ENCODE measurements at places on chromosomes 12 and 14.

- DNase-seq = no peak
Observed at GRCh38 chr14:34147461-34147860, 196.6 kb upstream of the EGLN3 start.

DNA sequence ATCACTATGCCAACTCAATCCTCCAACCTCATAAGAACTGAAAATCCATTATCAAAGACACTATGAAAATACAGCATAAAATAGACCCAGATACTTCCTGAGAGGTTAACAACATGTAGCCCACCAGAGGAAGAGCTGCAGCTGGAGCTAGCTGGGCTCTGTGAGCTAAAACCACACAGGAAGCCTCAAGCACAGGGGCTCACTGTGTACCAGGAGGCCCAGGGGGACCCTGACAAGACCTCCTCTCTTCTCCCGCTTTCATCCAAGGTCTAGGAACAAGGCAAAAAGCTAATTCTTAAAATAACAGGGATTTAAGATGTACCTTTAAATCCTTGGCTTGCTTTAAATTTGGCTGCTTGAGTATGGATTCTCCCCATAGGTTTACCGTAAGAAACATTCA is 53.6 kb downstream of the EIF2S3B start:
- DNase-seq = no peak

GRCh38 chr14:36442824-36443241 is 77.2 kb downstream of the NKX2-1 start:
- no peak for DNase-seq

GRCh38 chr14:100887728-100888335 is 15.7 kb downstream of the RTL1 start:
- no peak for DNase-seq

DNA sequence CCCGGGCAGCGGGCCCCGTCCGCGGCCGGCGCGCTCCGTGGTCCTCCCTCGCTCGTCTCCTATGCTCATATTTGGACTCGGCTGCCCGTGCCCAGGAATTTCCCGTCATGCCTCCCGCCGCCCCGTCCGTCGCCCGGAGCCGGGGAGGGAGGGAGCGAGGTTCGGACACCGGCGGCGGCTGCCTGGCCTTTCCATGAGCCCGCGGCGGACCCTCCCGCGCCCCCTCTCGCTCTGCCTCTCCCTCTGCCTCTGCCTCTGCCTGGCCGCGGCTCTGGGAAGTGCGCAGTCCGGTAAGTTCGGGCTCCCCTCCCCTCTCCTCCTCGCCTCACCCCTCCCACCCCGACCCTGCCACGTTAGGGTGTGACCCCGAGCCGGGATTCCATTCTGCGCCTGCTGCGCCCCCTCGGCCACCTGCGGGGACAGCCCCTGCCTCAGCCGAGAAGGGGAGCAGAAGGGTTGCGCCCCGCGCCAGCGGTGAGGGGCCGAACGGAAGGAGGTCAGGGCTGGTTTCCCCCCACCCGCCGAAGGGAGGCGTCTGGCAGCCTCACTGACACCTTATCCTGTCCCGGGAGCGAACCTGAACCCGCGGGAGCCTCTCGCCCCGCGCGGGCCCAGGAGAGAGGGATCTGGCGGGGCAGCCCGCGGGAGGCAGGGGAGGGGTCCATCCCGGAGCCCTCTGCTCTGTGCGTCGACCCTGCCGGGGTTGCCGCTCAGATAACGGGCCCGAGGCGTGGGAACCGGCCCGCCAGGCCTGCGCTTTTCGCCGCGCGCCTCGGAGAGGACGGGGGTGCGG is at the start of gene MSRB3:
TSS of gene MSRB3 (plus strand) at position 108 of the 793 bp plus-strand sequence. CDS start 29,897 bp downstream, outside the sequence.
- DNase-seq = peak; percentile 77

DNA sequence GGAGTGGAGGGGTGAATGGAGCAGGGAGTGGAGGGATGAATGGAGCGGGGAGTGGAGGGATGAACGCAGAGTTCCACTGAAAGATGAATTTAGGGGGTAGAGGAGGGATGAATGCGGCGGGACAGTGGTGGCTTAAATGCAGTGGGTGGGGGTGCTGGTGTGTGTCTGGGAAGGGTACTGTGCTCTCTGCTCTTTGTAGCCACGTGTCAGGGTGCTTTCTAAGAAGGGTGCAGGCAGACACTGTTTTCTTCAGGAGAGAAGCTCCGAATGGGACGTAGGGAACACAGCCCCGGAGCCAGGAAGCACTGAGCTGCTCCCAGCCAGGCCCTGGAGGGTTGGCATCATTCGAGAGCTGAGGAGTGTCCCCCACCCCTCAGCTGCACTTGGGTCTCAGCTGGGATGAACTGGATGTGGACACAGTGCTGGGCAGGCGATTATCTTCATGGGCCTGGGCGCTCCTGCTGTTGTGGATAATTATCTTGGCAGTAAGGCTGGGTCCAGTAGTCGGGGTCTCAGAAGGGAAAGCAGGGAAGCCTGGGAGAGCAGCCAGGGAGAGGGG is 9.5 kb upstream of the CEP170B start:
- DNase-seq = no peak

DNA sequence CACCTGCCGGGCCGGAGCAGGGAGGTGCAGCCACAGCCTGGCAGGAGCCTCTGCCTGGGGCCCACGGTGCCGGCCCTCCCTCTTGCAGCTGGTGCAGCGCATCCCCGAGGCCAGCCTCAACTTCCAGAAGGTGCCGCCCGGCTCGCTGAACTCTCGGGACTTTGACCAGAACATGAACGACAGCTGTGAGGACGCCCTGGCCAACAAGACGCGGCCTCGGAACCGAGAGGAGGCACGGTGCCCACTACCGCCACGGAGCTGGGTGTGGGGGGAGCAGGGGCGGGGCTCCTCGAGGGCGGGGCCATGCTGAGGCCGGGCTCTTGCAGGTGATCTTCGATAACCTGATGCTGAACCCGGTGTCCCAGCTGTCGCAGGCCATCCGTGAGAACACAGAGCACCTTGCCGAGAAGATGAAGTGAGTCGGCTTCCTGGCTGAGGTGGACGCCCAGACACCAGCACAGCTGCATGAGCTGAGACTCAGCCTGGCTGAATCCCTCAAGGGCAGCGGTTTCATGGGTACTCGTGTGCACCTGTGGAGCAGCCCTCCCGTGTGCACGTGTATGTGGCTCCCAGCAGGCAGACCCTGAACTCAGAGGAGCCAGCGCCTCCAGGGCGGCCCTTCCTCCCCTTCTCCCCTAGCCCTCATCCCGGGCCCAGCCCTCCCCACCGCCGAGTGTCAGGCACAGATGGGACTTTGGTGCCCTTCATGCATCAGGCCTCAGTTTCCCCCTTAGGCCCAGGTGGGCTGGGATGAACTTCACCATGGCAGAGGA is 28.6 kb downstream of the CEP170B start:
- DNase-seq = no peak

GRCh38 chr12:23335593-23335992 is 613.9 kb downstream of the SOX5 start:
- no peak for DNase-seq

DNA sequence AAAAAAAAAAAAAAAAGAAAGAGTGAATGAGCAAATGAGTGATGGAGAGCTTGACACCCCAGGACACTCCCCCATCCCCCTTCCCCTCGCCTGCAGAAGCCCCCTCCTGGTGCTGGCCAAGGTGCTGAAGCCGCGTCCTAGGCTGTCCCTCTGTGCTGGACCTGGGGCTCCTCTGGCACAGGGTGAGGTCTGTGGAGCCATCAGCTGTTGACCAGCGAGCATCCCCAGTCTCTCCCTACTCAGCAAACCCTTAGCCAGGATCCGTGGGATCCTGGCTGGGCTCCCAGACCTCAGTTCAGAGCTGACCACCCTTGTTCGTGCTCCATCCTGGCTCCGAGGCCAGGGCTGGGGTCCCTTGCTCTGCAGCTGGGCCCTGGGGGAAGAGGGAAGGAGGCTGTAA is 5.4 kb upstream of the KIF26A start:
- DNase-seq = no peak

- DNase-seq = no peak
Observed at GRCh38 chr14:60222820-60223219, 26.2 kb upstream of the PPM1A start.

- peak; percentile 62 for DNase-seq
Observed at GRCh38 chr12:101021911-101022388, 188.1 kb downstream of the SLC5A8 start.

- DNase-seq = no peak
Observed at GRCh38 chr14:93804654-93805053, 16.4 kb upstream of the PRIMA1 start.

- no peak for DNase-seq
Observed at GRCh38 chr12:50065726-50066310, 8.4 kb downstream of the ASIC1 start.

- DNase-seq = no peak
Observed at GRCh38 chr12:62898526-62898925, 36.4 kb downstream of the PPM1H start.

DNA sequence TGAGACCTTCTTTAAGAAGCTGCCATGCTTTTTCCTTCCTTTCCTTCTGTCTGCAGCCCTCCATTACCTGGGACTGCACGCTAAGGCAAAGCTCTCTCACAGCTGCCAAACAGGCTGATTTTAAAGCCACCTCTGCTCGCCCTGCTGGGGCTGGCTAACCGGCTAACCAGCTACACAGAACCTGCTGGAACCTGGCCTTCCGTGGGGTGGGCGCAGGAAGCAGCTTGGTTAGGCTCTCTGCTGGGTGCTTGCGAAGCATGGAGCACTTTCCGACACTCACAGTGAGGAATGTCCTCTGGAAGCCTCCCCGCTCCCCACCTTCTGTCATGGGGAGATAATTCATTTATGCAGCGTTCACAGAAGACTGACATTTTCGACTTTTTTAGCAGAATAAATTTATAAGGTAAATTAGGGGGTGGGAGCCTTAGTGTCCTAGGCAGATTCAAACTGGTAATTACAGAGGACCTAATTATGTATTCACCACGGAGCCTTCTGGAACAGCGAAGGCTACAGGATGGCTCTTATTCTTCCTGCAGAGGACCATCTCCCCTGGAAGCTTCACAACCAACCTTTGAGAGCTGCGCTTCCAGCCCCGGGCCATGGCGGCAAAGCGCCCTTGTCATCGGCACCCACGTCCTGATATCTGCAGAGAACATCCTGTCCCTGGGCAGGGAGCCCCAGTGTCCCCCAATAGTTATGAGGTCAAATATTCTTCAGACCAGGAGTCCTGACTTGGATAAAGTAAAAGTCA is 12.4 kb upstream of the BCL11B start:
- no peak for DNase-seq

DNA sequence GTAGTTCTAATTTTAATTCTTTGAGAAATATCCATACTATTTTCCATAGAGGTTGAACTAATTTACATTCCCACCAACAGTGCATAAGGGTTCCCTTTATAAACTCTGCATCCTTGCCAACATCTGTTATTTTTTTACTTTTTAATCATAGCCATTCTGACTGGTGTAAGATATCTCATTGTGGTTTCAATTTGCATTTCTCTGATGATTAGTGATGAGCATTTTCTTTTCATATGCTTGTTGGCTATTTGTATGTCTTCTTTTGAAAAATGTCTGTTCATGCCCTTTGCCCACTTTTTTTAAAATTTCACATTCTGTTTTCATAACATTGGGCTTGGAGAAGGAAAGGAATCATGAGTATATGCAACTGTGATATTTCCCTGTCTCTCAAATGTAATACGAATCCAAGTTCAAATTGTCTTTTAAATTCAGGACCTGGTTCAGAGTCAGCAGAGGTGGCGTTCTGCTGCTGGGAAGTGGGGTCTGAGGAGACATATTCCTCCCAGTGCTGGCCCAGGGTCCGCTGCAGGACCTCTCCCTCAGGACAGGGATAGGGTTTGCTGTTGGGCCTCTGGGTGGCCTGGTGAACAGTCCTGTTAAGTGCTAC is 81.2 kb upstream of the ETV6 start:
- DNase-seq = no peak

GRCh38 chr12:3278681-3279414 is 201.7 kb downstream of the TSPAN9 start:
- DNase-seq = no peak

- no peak for DNase-seq
Observed at GRCh38 chr12:89350260-89350629, 2.1 kb downstream of the DUSP6 start.

DNA sequence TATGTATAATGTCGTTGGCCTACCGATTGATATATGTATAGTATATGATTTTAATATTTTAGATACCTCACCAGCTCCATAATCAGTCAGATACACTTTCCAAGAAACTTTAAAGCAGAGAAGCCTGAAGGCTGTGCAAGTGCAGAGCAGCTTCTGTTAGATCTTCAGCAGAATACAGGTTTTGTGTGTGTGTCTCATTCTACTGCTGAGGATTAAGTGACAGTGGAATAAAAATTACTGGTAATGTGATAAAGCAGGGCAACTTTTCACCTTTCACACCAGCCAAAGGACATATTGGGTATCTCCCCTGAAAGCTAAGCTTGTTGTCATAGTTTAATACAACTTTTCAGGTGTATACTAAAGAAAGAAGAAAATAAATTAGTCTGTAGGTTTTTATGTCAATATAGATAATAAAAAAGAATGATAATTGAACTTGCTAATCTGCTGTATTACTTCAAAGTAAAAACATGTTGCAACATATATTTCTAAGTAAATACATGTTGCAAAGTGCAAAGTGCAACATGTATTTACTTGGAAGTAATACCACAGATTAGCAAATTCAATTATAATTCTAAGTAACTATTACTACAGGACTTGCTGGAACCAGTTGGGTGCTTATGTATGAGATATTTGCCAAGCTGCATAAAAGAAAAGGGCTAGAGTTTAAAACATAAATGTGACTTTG is 128.3 kb downstream of the SLC16A7 start:
- no peak for DNase-seq

DNA sequence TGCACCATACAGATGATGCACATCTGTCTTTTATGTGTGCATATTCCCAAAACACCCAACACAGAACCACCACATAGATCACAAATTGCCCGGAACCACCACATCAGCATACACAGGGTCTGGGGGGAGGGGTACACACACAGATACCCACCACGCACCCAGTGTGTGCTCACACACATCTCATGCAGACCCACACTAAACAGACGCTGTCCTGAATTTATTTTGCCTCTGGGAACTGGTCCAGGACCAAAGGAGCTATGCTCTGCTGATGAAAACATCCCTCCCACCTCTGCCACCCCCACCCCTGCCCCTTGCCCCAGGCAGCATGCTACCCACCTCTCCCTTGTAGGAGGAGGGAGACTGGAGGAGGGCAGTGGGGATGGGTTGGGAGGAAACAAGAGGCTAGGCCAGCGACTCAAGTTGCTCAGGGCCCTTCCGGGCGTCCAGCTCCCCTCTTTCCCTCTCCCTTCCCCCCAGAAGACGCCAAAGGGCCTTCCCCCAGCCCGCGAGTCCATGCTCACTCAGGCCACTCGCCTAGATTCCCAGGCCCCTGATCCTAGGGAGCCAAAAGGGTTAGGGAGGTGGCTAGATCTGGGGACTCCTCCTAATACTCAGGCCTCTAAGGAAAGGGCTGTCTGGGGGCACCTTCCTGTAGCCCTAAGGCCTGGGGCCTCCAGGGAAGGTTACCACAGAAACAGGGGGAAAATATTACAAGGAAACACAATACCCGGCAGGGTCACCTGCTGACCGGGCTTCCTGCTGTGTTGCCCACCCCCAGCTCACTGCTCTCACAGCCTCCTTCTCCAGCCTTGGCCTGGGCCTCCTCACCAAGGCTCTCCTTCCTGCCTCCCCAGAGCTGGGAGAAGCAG is 3.1 kb downstream of the HDAC7 start:
- DNase-seq = no peak

- no peak for DNase-seq
Observed at GRCh38 chr12:115472852-115473251, 788.9 kb upstream of the TBX3 start.
